ENCODE measurements at places on chromosomes 16 and 17.

GRCh38 chr17:49708515-49709183, 885 bp upstream of the SLC35B1 start:
- no peak for DNase-seq

DNA sequence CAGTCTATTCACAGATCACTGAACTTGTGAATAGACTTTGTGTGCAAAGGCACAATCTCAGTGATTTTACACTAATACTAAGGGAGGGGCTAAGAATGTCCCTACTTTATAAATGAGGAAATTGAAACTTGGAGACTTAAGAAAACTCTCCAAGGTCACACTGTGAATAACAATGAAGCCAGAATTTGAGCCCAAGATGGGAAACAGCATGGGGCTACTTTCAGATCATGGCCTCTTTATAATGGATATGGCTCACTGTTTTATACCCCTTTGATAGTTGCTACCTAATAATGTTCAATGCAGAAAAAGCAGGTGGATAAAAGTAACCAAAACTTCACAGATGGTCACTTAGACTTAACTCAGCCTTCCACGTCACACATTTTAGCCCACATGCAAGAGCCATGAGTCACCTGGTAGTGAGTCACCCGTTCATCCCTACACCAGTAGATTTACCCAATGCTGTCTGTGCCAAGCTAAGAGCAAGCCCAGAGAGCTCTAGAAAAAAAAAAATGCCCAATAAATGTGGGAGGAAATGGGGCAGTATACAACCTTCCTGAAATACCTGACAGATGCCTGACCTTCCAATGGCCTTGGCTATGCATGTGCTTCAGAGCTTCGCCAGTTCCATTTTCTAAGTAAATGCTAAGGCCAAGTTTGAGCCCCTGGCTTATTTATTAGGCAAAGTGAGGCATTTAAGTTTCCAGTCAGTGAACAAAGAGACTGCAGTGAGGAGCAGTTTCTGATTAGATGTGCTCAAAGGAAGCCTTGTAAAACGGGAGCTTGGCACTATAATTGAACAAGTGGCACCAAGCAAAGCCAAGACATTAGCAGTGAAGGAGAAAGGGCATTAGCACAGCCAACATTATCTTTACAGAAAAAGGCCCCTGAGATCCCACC, 219.7 kb downstream of the TMEM114 start:
- no peak for DNase-seq

DNA sequence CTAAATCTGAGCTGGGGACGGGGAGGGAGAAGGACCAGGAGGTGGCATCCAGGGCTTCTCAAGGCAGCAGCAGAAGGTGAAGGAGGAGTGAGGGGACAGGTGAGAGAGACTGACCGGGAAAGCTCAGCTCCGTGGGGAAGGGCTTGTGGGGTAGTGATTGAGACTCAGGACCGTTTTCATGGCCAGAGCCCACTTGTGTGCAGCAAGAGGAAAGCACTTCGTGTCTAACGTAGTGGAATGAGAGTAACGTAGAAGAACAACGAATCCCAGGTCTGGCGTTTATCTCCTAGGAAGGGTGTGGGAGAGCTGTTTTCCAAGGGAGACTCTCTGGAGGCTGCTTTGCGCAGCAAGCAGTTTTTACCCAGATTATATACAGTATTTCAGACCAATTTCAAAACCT, 1.3 kb upstream of the CDH3 start:
- no peak for DNase-seq

DNA sequence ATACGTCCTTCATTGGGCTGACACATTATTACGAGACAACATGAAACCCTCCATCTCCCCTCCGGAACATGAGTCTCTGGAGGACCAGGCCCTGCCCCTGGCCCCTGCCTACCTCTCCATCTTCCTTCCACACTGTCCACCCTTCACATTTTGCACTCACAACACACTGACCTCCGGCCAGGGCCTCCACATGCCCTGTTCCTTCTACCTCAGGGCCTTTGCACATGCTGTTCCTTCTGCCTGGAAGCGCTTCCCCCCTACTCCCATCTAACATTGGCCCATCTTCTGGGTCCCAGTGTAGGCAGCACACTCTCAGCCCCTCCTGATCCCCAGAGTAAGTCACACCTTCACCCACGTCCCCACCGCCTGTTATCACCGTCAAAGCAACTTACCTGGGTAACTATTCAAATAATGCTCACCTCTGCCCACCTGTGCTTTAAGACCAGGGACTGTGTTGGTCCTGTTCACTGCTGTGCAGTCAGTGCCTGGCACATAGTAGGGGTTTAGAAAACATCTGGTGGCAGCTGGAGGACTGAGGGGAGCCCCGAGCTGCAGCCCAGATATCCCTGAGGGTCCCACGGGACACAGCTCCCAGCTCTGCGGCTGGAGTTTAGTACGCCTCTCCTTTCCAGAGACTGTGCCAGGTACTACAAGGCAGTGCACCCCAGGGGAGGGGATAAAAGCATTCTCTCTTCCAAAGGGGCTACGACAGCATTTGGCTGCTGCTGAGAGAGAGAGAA, 27.2 kb downstream of the RPH3AL start:
- no peak for DNase-seq
